ENCODE measurements at places on chromosomes 2 and 18.
A peak's percentile ranks its signal among the peaks of the same experiment; 100 is the strongest.

GRCh38 chr2:177242121-177242987 is 22.2 kb downstream of the NFE2L2 start:
- DNase-seq, result peak; percentile 33

DNA sequence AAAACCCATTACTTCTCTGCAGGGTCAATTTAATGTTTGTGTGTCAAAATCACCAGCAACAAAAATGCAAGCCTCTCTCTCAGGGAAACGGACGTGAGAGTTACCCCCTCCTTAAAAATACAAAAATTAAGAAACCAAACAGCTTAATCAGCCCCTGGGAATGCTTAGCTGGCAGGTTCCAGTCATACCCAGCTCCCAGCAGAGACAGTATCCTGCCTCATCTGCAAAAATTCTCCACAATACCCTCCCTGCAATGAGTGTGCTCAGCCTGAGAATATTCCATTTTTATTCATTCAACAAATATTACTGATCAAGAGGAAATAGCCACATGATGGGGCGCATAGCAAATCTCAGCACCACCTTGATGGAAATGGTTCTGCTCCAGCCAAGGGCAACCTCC is 36.3 kb downstream of the ST8SIA5 start:
- no peak for DNase-seq

DNA sequence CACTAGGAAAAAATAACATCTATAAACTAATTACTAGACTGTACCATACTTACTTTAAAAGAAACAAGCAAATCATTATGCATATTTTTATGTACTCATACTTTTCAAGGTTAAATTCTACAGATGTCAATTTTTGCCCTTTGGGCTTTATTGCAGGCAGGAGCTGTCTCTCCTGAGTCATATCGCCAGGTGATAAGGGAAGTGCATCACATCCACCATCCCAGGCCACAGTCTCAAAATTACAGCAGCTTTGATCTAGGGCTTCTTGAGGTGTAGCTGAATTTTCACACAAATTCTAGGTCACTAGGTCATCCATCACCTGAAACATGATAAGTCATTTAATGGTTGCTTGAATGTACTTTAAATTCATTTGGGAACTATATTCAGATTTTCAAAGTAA is 38.4 kb upstream of the FRZB start:
- no peak for DNase-seq

DNA sequence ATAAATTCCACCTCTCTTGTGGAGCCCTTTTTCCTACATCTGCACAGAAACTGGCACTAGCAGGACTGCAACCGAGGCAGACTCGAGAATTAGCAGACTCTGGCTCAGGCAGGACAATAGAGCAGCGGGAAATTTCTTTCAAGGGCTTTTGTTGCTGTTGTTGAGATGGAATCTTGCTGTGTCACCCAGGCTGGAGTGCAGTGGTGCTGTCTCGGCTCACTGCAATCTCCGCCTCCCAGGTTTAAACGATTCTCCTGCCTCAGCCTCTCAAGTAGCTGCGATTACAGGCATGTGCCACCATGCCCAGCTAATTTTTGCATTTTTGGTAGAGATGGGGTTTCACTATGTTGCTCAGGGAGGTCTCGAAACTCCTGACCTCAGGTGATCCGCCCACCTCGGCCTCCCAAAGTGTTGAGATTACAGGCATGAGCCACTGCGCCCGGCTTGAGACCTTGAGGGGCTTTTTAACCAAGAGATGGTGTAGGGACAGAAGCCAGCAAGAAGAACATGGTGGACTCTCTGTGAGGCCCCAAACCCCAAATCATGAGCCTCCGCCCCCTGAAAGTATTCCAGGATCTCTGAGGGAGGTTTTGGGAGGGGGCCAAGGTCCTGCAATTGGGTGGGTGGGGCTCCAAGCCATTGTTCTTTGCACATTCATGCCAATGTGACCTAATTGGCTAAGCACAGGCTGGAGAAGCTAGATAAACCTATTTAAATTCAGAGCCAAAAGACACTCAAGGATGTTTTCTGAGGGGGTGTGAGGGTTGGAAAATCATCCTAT is 68.4 kb upstream of the MSH2 start:
- DNase-seq, result no peak

- no peak for DNase-seq
Measured at GRCh38 chr2:223647258-223647952, 45.2 kb upstream of the SCG2 start.

GRCh38 chr2:219172231-219173154 is 2.7 kb upstream of the SLC23A3 start:
- no peak for DNase-seq

- peak; percentile 49 for DNase-seq
Measured at GRCh38 chr2:98935777-98936352, at the start of gene CRACDL. Gene CRACDL (minus strand): TSS chr2:98936225. CDS start chr2:98846800, 89,425 bp downstream.

GRCh38 chr2:5020116-5020875 is 671.9 kb upstream of the SOX11 start:
- DNase-seq, result no peak

GRCh38 chr2:73006969-73007710 is 64.4 kb downstream of the SFXN5 start:
- DNase-seq, result no peak

GRCh38 chr2:242058116-242058680 is 188.7 kb downstream of the RTP5 start:
- no peak for DNase-seq

DNA sequence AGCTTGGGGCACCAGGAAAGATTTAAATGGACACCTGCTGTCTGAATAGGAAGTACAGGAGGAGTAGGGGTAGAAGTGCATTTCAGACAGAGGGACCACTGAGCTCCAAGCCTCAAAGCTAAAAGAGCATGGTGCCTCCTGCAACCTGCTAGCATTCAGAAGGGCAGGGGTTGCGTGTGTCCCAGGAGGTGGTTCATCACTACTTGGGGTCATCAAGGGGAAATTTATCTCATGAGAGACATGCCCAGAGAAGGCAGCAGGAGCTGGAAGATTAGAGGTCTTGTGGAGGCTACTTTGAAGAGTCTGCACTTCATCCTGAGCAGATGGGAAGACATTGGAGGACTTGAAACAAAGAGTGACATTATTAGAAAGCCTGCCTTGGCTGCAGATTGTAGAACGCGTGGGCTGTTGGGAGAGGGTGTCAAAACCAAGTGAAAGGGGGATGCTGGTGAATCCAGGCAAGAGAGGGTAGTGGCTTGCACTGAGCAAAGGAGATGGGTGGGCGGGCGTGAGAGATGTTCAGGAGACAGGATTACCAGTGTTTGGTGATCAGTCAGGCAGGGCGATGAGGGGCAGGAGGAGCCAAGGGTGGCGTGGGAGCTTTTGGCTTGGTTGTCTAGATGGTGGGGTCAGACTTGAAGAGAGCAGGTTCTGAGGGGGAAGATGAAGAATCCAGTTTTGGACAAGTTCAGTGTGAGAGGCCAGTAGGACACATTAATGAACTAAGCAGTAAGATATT is 154.0 kb downstream of the DYSF start:
- peak; percentile 7 for DNase-seq

- DNase-seq, result no peak
Measured at GRCh38 chr2:67891642-67892041, 171.2 kb downstream of the C1D start.

DNA sequence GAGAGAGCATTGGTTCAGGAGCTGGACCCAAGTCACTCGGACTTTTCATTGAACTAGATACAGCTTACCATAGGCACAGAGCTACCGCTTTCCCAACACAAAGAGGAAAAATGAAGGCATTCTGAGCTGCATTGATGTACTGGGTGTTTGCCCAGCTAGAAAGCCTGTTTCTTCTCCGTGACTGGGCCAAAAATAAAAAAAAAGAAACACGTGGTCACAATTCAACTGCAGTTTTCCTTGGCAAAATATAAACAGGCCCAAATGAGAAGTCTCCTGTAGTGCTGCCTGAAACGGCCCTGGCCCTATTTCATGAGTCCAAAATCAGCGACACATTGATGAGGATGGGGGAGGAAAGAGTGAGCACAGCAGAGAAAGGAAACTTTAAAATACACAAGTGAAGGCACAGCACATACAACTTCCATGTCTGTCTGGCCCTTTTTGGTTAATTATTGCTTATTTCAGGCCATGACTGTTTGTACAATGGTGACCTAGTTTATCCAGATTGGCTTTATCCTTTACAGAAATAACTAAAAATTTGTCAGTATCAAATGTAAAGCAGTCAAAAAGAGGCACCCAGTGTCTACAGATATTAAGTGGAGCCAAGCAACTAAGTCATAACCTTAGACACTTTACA is 179.7 kb downstream of the ICOS start:
- no peak for DNase-seq

DNA sequence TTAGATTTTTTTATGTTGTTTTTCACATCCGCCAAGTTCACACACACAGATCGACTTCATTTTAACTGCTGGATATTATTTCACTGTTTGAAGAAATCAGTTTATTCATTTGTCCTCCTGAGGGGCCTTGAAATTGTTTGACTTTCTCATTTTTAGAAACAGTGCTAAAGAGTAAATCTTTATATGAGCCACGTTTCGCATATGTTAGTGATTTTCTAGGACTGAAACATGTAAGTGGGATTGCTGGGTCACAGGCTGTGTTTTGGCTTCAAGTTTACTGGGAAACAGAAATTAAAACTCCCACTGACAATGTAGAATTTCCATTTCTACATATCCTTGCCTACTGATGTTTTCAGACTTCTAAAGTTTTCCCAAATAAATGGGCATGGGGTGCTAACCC is 363.8 kb downstream of the NCKAP5 start:
- DNase-seq, result no peak

DNA sequence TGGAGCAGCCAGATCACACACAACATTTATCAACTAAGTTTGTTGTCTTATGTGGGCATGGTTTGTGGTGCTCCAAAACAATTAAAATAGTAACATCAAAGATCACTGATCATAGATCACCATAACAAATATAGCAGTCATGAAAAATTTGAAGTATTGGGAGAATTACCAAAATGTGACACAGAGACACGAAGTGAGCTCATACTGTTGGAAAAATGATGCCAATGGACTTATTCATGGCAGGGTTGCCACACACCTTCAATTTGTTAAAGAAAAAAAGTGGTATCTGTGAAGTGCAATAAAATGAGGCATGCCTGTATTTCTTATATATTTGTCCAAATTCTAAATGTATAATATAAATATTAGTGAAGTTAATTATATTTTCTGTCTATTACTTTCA is 42.9 kb upstream of the CABYR start:
- no peak for DNase-seq

DNA sequence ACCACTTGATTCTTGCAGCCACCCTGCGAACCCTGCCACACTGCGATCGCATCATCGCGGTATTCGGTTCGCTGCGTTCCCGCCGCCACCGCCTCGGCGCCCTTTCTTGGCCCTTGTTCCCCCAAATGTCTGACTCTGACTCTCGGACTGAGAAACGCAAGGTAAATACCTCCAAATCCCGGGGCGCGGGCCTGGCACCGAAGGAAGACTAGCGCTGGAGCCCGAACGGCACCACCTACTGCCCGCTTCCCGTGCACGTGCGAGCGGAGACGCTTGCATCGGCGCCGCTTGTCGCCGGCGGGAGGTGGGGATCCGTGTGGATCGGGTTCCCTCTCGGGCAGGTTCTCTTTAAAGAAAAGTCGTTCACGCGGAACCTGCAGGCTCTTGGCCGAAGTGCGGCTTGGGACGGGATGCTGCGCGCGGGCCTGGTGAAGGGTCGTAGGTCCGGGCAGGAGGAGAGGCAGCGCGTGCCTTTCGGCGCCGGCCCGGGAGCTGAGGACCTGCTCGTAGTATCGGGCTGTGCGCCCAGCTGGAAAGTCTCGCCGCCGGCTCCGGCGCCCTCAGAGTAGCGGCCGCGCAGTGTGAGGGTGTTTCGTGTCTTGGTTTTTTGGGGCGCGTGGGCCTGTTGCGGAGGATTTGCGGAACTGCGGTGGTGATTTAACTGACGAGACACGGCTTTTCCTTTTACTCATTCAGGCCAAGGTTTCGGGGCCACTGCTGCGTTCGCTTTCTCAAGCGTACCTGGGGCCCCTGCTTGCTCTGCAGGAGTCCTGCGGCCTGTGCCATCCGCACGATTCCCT is 514 bp downstream of the BCL2L11 start:
- peak; percentile 43 for DNase-seq

- DNase-seq, result no peak
Measured at GRCh38 chr2:241851325-241852115, 7.2 kb downstream of the PDCD1 start.

DNA sequence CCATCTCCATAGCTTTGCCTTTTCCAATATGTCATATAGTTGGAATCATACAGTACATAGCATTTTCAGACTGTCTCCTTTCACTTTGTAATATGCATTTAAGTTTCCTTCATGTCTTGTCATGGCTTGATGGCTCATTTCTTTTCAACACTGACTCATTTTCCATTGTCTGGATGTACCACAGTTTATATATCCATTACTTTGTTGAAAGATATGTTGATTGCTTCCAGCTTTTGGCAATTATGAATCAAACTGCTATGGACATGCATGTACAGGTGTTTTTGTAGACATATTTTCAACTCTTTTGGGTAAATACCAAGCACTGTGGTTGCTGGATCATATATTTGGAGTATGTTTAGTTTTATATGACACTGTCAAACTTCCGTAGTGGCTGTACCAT is 26.3 kb downstream of the ACSL3 start:
- no peak for DNase-seq

DNA sequence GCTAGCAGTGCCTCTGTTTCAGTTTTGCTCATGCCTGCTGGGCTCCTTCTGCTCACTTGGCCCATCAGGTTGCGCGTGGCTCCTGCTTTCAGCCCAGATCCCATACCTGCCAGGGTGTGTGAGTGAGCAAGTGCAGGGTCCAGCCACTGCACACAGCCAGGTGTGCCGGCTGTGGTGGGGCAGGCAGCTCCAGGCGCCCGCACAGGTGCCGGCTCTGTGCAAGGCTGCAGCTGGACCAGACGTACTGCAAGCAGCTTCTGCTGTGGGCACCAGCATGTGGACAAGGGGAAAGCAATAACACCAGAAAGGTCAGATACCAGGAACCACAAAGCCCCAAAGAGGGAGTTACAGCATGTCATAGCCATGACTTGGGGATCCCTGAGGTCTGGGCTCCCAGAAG is 5.6 kb upstream of the PCARE start:
- DNase-seq, result no peak

GRCh38 chr18:56661360-56662062 is 10.4 kb downstream of the WDR7 start:
- DNase-seq, result no peak

GRCh38 chr2:156311976-156312375 is 20.5 kb downstream of the NR4A2 start:
- no peak for DNase-seq

GRCh38 chr2:74540291-74540690 is 10.6 kb downstream of the HTRA2 start:
- DNase-seq, result no peak

GRCh38 chr2:18156002-18156401 is 277.5 kb downstream of the KCNS3 start:
- no peak for DNase-seq

GRCh38 chr2:171102802-171103201 is 57.9 kb downstream of the TLK1 start:
- no peak for DNase-seq

All from 8988T (cell line).